NCI-H1436 treated with DMSO at 0.1 percent for 48 hours (cell line): ENCODE measurements at places on chromosomes 13 and 19.
A peak's percentile ranks its signal among the peaks of the same experiment; 100 is the strongest.

DNA sequence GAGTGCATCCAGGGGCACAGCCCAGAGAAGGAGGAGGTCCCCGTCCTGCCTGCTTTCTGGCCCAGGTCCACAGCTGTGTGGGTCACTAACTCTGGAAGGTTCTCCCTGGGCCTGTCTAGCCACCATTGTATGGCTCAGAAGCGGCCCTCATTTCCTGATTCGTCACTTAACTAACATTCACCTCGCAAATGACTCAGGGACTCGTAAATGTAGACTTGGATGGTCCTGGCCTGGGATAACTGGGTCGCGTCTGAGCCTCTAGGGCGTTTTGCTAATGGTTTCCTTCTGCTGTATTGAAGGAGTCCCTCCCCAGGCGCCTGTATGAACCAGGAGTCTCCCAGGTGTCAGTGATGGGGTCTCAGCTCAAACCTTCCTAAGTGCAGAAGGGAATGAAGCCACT, 162.8 kb downstream of the ZNF536 start:
- DNase-seq = no peak

GRCh38 chr13:76027131-76027530, 391.0 kb downstream of the LMO7 start:
- DNase-seq = no peak

- DNase-seq = no peak
Observed at GRCh38 chr13:48585456-48585840, 52.6 kb upstream of the RCBTB2 start.

- no peak for DNase-seq
Observed at GRCh38 chr19:48186541-48186991, 16.1 kb downstream of the ZSWIM9 start.

GRCh38 chr19:52638601-52639000, 446 bp upstream of the ZNF83 start:
- no peak for DNase-seq

DNA sequence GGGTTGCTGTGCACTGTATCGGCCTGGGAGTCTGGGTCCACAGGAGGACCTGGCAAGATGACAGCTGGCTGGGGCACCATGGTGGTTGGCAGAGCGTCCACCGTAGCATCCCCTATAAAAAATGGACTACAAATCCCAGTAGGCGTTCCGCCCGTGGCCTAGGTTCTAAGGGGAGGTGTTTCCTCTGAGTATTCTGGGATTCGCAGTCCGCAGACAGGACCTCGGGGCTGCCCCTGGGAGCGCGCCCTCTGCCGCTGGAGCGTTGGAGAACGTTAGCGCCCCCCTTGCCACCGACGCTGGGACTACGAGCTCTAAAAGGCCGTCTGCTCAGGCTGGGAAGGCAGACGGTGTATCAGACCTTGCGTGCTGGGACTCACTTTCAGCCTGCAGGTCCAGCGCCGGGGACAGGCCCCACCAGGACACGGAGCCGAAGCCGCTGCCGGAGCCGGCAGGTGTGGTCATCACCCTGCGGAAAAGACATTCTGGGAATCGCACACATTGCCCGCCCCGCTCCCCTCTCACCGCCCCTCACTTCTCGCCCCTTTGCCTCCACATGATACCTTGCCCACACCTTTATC, 372 bp downstream of the DNAAF3 start:
- peak; percentile 67 for DNase-seq

DNA sequence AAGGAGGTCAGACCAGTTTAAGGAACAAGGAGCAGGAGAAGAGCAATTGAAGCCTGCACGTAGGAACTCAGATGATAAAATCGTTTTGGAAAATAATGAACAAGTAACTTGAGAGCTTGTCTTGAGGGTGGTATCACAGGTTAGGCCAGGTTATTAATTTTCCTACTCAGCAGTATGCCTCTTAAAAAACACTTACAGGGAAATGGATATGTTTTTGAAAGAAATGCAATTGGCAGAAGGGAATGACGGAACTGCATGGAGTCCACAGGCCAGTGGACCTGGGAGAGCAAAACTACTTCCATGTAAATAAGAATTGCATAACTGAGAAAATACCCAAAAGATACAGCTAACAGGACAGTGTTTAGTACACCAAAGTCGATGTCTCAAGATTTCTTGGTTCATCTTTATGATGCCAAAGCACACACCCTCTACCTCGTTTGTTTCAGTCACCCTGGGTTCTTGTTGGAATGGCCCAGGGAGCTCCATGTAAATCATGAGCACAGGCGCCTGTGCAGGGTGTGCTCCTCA, 35.2 kb downstream of the MBNL2 start:
- DNase-seq = no peak

GRCh38 chr13:48411841-48412531, 927 bp downstream of the LPAR6 start:
- no peak for DNase-seq

DNA sequence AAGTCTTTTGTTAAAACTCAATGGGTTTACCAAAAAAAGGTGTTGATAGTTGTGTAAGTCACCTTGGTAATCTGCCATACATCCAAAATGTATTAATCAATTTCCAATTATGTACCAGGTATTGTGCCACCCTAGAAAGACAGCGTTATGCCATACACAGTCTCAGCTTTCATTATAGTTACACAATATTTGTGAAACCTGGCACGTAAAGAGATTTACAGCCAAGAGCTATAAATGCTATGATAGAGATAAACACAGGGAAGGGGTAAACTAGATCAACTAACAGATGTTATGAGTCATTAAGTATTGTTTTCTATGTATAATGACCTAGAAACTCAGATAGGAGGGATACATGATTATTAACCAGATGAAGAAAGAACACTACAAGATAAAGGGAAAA, 725.6 kb upstream of the SLITRK5 start:
- DNase-seq = no peak

GRCh38 chr19:10295305-10295846, 5.6 kb downstream of the ICAM5 start:
- DNase-seq = no peak

GRCh38 chr13:30307194-30307970, at the start of gene KATNAL1:
Gene KATNAL1 (minus strand): TSS chr13:30307551. CDS start chr13:30283777, 23,774 bp downstream.
- no peak for DNase-seq

DNA sequence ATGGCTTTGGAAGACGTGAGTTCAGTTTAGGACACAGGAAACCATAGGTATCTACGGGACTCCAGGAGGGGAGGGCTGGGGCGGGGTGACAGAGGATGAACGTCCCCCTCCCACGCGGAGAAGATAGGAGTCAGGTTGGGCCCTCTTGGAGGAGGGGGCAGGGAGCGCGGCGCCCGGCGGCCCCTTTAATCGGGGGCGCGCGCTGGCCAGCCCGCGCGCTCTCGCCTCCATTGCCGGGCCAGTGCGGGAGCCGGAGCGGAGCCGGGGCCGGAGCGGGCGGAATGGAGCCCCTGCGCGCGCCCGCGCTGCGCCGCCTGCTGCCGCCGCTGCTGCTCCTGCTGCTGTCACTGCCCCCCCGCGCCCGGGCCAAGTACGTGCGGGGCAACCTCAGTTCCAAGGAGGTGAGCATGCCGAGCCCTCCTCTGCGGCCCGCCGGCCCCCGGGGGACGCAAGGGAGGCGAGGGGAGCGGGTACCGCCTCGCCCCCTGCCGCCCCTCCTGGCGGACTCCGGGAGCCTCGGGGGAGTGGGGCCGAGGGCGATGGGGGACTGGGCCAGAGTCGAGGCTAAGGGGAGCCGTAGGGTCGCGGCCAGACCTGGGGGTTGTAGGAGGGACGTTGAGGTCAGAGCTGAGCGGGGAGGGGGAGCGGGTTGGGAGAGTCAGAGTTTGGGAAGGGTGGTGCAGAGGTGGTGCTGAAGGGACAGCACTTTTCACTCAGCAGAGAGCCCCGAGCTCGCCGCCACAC, at the start of gene TMEM145:
Gene TMEM145, plus strand, starts transcription at position 214 of the 744 bp plus-strand sequence. Its CDS starts 68 bp downstream, at position 282.
- no peak for DNase-seq

GRCh38 chr19:57245959-57246358, 5.5 kb downstream of the ZNF805 start:
- no peak for DNase-seq

- no peak for DNase-seq
Observed at GRCh38 chr13:25733696-25734435, 317.9 kb downstream of the SHISA2 start.

- no peak for DNase-seq
Observed at GRCh38 chr19:49086296-49086695, 1.0 kb downstream of the SNRNP70 start.

DNA sequence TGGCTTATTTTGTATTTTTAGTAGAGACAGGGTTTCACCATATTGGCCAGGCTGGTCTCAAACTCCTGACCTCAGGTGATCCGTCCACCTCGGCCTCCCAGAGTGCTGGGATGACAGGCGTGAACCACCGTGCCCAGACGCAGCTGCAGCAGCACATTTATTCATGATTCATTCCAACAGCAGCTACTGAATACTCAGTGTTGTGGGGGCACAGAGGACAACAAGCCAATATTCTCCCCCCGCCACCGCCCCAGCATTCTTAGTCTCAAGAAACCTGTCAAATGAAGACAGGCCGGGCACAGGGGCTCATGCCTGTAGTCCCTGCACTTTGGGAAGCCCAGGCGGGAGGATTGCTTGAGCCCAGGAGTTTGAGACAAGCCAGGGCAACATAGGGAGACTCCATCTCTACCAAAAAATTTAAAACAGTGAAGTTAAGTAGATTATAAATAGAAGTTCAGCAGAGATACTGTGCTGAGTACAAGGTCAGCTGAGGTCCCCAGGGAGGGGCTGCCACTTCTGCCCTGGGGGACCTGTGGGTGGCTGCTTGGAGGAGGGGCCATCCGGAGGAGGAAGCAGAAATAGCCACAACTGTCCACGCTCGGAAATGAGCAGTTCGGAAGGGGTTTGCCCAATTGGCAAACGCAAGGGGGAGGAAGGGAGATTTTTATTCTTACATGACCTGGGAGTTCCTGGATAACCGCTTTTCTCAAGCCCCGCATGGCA, 4.3 kb downstream of the DOT1L start:
- DNase-seq = no peak

GRCh38 chr13:105627270-105627669, 908.2 kb downstream of the EFNB2 start:
- no peak for DNase-seq

DNA sequence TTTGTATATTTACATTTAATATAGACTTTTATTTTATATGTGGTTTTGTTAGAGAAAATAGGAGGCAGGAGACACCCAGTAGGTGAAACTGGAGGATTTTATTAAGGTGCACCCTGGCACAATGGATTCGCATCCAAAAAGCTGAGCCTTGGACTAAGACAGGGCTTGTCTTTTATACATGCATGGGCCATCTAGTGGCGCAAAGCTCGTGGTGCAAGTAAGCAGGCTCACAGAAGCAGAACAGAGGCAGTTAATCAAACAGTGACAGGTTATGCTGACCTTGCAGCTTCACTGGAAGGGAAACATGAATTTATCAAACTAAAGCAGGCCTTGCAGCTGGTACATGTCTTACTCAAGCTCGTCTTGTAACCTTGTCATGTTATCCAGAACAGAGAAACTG, 58.8 kb upstream of the ZNF681 start:
- no peak for DNase-seq

- DNase-seq = no peak
Observed at GRCh38 chr19:32580353-32580900, 563 bp upstream of the PDCD5 start.

DNA sequence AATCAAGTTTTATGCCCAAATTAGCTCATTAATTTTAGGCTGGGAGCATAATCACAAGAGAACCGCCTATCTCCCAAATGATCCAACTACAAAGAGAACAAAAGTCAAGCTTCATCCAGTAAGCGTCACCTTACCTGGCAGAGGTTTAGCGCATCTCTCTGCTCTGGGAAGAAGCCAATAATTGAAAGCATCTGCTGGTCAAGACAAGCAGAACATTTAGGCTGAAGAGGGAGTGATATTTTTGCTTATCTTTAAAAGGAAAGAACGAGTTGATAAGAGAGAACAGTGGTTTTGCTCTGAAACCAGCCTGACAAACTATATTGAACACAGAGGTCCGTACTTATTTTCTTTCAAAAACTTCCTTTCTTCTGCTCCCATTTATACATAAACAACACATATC, 242.1 kb downstream of the ENOX1 start:
- no peak for DNase-seq

DNA sequence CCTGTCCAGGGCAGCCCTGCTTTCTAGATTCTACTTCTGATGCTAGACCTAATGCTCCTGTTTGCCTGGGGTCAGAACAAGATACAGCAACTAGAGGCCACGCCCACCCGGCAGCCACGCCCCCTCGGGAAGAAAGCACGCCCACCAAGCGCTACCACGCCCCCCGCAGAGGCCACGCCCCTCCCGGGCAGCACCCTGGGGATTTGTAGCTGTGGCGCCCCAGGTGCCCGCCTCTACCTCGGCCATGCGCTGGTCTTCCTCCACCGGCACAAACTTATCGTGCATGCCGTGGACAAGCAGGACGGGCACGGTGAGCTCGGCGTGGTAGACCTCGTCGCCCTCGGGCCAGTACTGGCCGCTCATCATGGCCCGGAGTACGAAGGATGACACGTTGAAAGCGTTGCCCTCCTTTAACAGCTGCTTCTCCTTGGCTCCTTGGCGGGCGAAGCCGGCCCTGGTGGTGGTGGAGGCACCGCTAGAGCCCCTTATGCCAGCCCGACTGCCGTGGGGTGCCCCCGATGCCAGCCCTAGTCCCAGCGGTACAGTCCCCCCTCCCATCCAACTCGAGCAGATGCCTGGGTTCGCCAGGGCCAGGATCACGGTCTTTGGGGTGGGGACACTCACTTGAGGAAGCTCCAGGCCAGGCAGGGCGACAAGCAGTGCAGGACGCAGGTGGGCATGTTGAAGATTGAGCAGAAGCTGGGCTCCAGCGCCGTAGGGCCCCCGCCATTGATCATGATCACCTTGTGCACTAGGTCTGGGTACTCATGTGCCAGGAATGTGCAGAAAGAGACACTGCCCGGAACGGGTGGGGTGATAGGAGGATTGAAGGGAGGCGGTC, 9.0 kb downstream of the ABHD8 start:
- DNase-seq = no peak

- DNase-seq = no peak
Observed at GRCh38 chr13:19596960-19597361, 35.6 kb upstream of the TPTE2 start.

DNA sequence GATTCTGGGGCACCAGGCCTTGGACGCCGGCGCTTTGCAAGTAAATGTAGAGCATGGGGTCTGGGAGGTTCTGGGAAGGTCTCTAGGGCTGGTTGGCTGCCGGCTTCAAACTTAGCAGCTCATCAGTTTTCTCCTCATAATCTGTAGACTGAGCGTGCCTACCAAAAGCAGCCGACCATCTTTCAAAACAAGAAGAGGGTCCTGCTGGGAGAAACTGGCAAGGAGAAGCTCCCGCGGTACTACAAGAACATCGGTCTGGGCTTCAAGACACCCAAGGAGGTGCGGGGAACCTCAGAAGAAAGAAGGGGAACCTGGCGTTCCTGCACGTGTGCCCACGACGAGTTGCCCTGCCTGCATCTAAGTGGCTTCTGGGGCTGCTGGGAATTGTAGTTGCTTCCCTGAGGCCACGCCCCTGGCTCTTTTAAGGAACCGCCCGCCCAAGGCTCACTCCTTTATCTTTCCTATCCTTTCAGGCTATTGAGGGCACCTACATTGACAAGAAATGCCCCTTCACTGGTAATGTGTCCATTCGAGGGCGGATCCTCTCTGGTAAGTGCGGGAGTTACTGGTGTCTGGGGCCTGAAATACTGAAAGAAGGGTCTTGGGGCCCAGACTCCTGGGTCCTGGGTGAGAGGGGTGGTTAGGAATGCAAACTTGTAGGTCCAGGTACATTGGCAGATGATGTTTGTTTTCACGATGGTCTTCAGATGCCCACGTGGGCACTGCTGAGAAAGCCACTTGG, 984 bp downstream of the RPS11 start:
- DNase-seq = no peak

- DNase-seq = no peak
Observed at GRCh38 chr13:62482351-62482750, 1066.7 kb upstream of the PCDH20 start.
